ENCODE measurements at places on chromosomes 2 and 18. TPM values are rescaled to one million over a fixed set of nuclear protein-coding genes. Genes with fewer than 3 reads are reported as not detected.

GRCh38 chr2:239323447-239323846 lies 77.4 kb downstream of the HDAC4 start:
- DNase-seq, result no peak

The PJVK gene
- total RNA-seq, result 0.98 TPM

DNA sequence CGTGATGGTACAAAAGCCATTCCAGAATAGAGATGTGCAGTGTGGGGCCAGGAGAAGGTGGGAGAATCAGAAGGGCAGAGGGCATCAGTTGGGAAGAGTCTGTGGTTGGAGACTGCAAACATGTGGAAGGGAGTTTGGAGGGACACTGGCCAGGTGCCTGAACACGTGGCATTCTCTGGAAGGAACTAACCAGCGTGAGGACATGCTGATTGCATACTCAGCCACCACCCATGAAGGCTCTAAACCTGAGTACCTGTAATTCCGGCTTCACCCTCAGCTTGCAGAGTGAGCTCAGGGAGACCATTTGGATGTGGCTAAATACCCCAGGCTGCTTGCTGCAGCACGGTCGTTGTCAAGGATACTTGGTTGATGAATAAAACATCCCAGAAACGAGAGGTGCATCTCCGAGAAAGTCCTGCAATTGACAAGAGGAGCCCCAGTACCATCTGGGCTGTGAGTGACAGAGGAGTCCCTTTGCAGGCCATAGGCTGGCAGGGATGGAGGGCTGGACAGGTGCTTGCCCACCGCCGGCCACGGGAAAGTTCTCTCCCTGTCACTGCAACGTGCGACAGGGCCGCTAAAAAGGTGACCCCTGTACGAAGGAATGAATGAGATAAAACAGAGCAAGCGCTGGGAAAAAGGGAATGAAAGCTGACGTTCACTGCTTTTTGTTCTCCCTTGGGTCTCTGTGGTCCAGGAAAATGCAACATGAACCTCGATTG lies 5.0 kb downstream of the ACKR3 start:
- no peak for DNase-seq

GRCh38 chr2:214750529-214750928 lies 59.0 kb downstream of the BARD1 start:
- no peak for DNase-seq

GRCh38 chr2:231565887-231566594 lies 26.6 kb upstream of the TEX44 start:
- DNase-seq, result no peak
